ENCODE measurements at places on chromosomes 6 and 20. TPM values are rescaled to one million over a fixed set of nuclear protein-coding genes. Genes with fewer than 3 reads are reported as not detected.
A peak's percentile ranks its signal among the peaks of the same experiment; 100 is the strongest.

GRCh38 chr6:38367231-38367630 lies 272.5 kb downstream of the BTBD9 start:
- DNase-seq, result no peak

The FNDC1 gene
- not detected for total RNA-seq

DNA sequence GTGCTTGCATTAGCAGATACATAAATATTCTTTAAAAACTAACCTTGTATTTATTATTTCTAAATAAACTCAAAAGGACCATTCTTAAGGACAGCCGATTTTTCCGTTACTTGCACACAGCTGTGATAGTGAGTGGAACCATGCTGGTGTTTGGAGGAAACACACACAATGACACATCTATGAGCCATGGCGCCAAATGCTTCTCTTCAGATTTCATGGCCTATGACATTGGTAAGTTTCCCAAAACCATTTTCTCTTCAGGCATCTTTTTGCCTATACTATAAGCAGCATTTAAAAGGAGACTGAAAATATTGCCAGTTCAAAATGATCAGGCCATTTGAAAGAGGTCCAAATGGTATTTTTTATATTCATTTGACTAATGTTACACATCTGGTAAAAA lies 92.3 kb downstream of the ATRN start:
- DNase-seq, result no peak

DNA sequence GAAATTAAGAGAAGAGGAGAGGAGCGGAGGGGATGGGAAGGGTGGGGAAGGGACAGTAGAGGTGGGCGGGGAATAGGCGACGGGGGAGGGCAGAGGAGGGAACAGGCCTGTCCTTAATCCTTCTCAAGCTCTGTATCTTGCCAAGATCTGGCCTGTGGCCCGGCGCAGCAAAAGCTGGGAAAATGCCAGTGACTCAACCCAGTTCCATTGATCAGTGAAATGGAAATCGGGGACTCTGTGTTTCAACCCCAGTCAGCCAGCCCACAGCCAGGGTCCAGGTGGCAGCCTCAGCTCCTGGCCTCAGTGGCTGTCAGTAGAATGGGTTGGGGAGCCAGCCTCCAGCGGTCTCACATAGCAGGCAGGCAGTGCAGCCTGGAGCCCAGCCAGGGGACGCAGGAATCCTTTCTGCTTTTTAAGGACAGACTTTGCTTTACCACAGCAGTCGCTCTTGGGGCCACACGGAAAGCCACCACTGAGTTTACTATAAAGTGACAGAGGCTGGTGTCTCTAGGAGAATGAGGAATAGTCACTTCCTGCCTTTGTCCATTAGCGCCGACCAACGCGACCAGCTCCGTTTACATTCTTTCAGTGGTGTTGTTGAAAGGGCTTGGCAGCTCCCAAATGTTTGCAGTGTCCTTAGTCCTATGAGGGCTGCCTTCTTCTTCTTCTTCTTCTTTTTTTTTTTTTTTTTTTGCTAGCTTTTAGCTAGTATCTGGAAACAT lies 128.0 kb downstream of the RIN2 start:
- peak; percentile 37 for DNase-seq

DNA sequence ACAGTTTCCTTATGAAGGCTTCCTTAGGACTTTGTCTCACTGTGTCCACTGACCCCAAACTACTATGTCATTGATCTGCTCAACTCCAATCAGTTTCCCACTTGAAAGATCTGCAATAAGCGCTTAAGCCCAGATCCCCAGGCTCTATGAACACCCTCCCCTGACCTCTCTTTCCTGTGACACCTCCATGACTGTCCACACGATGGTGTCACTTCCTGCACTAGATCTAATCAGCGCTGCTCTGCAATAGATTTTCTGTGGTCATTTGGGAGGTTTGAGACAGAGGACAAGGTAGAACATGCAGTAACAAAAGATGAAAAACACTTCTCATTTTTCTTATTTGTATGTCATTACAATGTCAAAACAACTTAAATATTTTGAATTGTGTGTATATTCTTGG lies 304.6 kb upstream of the AGPAT4 start:
- no peak for DNase-seq

GRCh38 chr6:108757357-108757756 lies 90.9 kb upstream of the ARMC2 start:
- DNase-seq, result no peak

GRCh38 chr20:38489181-38489580 lies 16.5 kb downstream of the RALGAPB start:
- no peak for DNase-seq

GRCh38 chr20:58756450-58756775 lies 63.8 kb downstream of the NPEPL1 start:
- no peak for DNase-seq

DNA sequence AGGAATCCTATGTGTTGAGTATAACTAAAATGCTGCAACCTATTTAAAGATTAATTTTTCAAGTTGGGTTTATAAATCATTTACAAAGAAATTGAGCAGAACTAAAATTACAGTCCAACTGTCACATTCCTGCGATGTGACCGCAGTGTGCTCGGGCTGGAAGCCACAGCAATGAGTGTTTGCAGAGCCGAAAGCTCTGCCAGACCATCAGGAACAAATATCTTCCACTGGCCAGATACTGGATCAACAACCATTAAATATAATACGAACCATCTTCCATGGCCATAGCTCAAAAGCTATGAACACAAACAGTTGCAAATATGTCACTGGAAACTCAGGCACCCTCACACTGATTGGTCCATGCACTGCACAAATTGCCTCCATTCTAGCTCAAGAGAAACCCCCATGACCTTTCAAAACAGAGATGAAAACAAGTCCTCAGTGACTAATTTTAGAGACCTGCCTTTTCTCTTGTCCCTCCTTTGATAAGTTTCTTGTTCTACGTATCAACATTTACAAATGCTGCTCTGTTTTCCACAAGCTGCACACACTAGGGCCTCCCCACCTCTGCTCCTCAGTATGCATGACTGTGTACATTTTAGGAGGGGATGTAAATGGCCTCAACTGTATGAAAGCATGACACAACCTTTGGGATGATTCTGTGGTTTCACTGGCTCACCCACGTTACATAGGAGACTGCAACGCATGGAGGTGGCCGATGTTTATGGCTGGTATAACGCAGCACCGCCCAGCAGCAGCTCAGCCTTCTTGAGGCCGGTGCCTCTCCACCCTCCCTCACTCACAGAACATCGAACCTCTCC lies 171.7 kb downstream of the WDR27 start:
- no peak for DNase-seq

DNA sequence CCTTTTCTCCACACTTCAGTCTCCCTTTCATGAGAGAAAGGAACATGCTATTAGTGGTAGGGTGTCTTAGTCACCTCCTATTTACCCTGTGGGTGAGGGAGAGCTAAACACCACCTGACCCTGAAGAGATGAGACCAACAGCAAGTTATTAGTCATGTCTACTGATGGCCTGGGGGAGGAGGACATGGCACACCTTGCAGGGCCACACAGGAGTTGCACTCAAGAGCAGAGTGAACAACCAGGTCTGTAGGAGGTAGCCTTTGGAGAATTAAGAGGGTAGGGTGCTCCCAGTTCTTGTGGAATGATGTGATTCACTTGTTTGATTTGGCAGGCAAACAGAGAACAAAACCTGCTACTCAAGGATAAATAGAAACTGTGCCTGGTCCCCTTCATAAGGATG lies 82.7 kb upstream of the FABP7 start:
- no peak for DNase-seq

DNA sequence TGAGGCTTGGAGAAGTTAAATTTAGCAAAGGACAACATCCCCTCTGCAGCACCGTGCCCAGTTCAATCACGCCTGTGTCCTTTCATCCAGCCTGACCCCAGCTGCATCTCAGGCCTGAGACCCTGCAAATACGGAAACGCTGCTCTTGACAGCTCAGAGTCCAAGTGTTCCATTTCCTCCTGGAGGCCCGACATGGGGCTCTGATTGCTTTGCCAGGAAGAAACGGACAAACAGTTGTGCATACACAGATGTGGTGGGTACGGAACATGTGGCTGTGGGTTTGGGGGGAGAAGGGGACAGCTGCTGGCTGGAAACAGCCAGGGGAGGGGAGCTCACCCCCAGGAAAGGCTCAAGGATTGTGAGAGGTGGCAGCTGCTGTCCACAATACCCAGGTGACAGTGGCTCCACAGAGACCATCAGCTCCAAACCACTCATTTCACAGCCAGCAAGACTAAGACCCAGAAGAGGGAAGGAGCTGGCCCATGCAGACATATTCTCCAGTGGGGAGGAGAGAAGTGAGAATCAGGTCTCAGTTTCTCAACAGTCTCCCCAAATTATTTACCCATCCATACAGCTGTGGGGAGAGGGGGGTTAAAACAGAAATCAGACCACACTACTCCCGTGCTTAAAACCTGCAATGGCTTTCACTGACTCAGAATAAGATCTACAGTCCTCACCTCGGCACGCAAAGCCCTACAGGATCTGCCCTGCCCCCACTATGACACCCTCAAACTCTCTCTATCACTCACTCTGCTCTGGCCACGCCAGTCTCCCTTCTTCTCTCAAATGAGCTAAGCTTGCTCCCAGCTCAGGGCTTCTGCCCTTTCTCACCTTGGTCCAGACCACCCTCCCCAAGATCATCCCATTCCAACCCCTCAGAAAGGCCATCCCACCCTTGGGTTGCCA lies 89.1 kb downstream of the PREX1 start:
- no peak for DNase-seq

DNA sequence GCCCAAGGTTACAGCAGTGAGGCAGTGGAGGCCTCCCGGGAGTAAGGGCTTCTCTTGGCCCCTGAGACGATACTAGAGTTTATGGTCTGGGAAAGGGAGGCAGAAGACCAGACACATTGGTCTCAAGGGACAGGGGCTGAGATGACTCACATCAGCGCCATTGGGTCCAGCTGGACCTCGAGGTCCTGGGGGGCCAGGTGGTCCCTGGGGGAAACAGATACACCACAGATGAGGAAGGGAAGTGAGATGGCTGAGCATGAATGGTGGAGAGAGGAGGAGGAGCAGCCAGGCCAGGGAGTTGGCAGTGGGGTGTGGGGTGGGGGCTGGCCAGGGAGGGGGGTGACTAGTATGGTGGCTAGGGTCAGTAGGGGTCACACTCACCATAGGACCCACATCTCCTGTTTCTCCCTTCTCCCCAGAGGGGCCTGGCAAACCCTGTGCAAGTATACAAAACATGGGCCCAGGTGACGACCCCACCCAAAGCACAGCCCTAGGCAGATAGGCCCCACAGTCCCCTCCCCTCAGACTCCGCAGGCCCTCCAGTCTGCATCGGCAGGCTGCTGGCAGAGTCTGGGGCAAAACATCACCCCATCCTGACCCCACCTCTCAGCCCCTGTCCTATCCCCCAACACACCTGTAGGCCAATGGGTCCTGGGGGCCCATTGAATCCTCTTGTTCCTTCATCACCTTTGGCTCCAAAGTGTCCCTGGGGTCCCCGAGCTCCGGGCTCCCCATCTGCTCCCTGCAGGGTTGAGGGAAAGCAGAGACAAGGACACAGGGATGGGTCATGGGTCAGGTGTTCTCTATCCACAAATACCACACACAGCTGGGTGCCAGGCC lies 21.9 kb downstream of the COL11A2 start:
- DNase-seq, result no peak

The KCNQ2 gene
- total RNA-seq, result not detected

DNA sequence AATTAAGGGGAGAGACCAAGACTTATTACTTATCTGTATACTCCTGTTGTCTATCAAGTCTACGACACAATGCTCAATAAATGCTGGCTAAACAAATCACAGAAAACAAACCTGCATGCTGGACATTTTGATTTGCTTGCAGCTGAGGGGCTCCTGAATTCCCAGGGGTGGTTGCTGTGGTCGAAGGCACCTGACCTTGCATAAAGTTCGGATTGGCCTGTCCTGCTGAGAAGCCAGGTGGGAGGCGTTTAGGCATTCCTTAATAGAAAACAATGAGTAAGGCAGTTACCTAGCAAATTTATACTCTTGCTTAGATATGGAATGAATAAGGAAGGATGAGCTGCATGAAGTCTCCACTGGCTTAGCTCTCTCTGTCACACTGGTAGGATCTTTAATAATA lies 50.5 kb downstream of the TP53INP2 start:
- no peak for DNase-seq

GRCh38 chr20:34023937-34024722 lies 30.4 kb downstream of the RALY start:
- no peak for DNase-seq

GRCh38 chr6:42304053-42304712 lies 86.5 kb upstream of the MRPS10 start:
- no peak for DNase-seq
